SIG-M5 (cell line): ENCODE measurements at places on chromosomes 2 and 18.

DNA sequence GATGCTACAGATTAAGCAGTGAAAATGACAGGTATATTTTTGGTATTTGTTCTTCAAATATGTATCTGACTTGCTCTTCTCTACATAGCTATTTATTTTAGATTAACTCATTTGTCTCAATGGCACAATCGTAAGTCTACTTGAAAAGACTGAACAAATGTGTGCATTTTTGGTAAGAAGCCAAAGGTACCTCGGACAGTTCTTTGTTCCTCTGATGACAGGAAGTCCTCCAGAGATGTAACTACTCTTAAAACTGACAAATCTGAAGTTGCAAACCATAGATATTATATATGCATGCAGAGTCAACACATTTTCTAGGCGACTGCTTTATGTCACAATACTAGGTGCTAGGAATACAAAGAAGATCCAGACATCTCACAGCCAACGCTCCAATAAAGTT is 36.7 kb downstream of the NDUFAF7 start:
- no peak for DNase-seq

- no peak for DNase-seq
Observed at GRCh38 chr2:128580988-128581848, 262.6 kb upstream of the HS6ST1 start.

GRCh38 chr2:226057365-226057764 is 657.9 kb downstream of the NYAP2 start:
- DNase-seq, result no peak

DNA sequence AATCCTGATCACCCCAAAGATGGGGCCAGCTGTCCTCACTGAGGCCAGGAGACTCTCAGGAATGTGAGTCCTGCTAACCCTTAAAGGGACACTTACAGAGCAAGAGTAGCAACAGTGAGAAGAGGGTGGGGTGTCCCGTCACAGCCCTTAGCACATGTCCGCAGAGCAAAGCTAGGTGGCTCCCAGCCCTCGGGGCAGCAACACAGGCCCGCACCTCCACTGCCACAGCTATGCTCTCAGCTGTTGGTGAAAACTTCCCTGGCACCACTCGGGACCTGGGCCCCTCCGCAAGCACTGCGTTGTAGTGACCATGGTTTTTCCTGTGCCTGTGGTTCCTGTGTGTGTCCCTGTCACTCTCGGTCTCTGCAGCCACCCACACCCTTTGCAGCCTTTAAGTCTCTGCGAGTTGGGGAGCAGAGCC is 76.4 kb upstream of the UXS1 start:
- no peak for DNase-seq

GRCh38 chr2:174868878-174869277 is 104.6 kb upstream of the CHRNA1 start:
- no peak for DNase-seq

DNA sequence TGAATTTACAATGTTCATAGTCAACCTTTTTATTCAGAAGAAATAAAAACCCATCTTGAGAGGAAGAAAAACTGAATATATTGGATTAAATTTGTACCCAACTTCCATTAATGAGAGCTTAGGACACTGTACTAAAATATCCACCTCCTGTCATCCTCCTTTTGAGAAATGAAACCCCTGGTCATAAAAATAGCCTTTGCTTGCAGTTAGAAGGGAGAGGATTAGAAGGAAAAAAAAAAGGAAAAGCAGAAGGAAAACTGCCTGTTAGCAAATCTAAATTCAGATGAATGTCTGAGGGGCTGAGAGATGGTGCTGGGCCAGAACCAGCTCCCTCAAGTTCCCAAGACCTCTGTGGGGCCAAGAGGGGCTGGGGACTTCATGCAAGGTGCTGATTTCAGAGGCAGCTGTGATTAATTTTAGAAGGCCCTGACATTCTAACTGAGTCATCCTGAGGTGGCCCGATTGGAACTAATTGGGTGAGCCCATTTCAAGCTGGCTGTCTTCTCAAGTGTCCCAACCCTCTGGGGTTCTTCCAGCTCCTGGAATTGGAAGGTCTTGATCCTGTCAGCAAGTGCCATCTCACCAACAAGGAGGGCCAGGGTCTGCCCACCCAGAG is 38.4 kb upstream of the BIN1 start:
- no peak for DNase-seq

DNA sequence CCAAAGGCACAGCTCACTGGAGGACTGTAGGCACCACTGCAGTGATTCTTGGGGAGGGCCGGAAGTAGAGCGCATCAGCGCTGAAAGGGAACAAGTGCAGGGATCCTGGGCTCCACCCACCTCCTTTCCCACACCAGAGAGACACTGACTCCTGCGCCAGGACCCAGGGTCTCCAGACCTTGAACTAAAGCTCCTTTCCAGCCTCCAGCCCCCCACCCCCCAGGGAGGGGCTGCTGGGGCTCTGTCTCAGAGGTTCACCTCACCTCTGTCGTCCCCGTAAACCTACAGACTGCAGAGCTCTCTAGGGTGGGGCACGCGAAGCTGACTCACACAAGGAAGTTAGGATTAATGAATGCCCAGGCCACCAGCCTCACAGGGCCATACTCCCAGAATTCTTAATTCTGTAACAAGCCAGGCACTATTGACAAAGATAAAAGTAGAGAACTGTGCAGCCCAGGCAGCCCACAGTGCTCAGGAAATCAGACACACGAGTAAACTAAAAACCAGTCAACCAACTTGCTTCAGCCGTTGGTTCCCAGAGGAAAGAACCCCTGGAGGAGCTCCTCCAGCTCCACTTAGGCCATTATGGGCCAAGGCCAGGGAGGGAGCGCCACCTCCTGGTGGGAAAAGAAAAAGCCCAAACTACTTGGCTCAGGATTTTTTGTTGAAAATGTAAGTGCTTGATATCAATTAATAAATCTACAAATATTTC is 45.1 kb upstream of the ACAA2 start:
- DNase-seq, result no peak

- no peak for DNase-seq
Observed at GRCh38 chr2:53646788-53647187, 120.8 kb upstream of the CHAC2 start.

- DNase-seq, result no peak
Observed at GRCh38 chr18:37138456-37138855, 309.5 kb downstream of the KIAA1328 start.

DNA sequence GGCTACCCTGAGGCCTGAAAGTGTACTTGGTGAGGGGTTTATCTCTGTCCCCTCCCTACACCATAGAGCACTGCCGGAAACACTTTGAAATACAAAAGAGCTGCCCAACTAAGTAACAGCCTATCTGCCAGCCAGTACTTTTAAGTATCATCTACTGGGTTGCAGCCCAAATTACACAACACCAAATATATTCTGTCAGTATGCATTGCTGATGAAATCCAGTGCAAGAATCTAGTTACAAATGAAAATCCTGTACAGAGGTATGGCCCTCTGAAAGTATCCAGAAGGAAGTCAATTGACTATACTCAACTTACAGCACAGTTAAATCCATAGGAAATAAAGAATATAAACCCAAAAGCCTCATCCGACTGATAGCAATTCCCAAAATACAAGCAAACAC is 280.8 kb downstream of the CCDC85A start:
- DNase-seq, result no peak

DNA sequence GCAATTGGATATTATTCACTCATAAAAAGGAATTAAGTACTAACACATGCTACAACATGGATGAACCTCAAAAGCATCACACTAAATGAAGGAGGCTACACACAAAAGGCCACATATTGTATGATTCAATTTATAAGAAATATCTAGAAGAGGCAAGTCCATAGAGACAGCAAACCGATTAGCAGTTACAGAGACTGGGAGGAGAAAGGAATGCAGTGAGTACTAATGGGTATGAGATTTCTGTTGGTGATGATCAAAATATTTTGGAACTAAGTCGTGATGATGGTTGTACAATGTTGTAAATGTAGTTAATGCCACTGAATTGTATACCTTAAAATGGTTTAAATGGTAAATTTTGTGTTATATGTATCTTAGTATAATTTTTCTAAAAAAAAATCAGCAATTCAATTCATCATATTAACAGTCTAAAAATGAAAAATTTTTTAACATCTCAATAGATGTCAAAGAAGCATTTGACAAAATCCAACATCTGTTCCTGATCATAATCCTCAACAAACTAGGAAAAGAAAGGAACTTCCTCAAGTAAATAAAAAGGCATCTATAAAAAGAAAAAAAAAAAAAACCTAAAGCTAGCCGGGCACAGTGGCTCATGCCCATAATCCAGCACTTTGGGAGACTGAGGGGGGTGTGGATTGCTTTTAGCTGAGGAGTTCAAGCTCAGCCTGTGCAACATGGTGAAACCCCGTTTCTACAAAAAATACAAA is 98.1 kb downstream of the TGIF1 start:
- DNase-seq, result no peak

GRCh38 chr18:56775701-56776100 is 124.5 kb downstream of the WDR7 start:
- DNase-seq, result no peak

- no peak for DNase-seq
Observed at GRCh38 chr2:203989521-203989920, 53.0 kb downstream of the ICOS start.

DNA sequence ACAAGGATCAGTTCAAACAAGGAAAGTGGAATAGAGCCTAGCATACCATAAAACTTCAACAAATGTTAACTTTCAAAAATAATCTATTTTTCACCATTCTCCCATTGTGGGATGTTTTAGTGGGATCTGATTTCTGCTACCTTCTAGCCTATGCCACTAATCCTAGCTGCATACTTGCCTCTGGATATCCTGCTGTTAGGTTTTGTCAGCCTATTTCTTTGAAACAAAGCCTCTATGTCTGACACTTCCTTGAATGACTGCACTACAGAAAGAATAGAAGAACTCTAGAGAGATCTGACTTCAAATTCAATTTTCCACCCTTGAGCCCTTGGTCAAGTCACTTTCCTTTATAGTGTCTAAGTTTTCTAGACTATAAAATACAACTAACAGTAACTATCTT is 291.5 kb downstream of the PTH2R start:
- no peak for DNase-seq

DNA sequence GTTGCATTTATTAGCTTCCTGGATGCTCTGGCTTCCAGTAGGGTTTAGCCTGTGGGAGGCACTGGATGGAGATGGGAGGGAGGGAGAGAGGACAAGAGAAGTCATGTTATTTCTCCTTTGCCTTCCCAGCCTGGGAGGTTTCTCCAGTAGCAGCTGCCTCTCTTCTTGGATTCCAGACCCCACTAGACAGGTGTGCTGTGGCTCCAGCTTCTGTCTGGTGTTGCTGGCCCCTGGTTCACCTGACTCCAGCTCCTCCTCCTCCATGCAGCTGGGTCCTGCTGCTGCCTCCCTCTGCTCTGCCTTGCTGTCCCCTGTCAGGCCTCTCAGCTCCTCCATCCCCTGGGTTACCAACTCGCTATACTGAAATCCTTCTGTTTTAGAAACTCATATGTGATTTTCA is 188.9 kb upstream of the TNP1 start:
- no peak for DNase-seq

DNA sequence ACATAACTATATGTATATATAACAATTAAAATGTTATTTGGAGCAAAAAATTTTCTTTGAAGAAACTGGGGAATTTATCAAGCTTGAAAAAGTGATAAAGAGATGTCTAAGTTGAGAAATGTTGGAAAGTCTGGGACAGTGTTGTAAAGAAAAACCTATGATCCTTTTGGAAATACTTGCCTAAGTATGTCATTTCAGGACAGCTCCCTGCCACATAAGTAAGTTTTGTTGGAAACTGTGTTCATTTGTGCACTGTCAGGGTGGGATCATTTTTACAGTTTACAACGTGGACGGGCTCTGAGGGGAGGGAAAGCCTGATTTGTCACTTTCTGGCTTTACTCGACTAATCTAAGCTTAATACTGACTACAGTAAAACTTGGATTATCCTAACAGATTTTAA is 10.4 kb upstream of the COL3A1 start:
- DNase-seq, result no peak

DNA sequence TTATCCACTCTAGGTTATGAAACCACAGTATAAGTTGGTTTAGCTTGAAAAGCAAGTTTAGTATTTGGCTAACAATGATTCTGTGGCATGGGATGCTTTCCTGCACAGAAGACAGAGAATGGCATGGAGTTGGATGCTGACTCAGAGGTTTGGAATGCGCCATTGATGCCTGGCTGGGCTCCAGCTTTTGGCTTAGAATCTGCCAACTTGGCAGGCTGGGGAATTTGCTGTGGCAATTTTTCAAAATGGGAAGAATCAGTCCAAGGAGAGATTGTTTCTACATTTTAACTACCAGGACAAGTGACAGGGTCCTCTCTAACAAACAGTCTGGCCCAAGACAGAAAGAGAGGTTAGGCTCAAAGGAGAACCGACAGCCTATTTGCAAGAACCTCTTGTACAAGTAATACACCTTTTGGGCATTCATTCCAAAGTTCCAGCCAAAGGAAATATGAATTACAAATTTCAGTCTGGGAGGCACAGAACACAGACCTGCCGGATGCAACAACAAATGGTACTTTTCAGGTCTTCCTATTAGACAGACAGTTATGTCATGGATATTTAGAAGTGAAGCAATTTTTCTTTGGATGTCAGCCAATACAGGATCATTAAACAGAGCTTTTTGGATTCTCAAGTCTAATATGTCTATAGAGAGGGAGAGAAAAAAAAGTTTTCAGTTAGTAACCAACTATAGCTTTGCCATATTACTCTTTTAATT is 1027.7 kb downstream of the TMEM182 start:
- DNase-seq, result no peak

GRCh38 chr2:115201386-115201785 is 758.9 kb downstream of the DPP10 start:
- no peak for DNase-seq

GRCh38 chr2:163368655-163369054 is 367.2 kb downstream of the FIGN start:
- no peak for DNase-seq

- DNase-seq, result no peak
Observed at GRCh38 chr2:119015845-119016244, 73.9 kb downstream of the MARCO start.

- no peak for DNase-seq
Observed at GRCh38 chr18:7034924-7035323, 82.7 kb downstream of the LAMA1 start.

DNA sequence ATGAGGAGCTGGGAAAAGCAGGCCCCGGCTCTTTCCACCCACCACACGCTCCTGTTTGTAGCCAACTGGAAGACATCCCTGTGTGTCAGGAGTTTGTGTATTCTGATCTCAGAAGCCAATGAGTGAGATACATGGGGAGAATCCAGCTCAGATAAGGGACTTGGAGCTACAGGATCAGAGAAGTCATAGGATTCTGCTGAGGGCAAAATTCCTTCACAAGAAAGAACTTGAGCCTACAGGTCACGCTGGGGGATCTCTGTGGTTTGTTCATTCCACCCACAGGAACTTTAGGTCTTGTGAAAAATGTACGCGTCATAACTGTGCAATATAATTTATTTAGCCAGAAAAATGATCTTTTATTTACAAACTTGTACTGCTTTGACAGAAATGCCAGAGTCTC is 80.1 kb upstream of the SMIM21 start:
- DNase-seq, result no peak

DNA sequence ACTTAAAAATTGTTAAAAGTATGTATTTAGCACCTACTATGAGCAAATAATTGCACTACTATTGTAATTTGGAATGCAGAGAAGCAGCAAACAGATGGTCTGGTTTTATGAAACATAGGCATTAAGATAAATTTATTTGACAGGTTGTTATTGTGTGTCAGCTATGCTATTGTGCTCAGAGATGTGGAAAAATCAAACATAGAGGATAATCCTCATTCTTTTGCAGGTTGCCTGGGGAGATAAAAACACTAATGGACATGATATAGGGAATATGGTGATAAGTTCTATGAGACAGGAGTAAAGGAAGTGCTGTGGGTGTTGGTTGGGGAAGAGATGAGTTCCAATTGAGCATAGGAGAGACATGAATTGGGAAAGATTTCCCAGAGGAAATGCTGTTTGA is 71.3 kb downstream of the PPP1R1C start:
- no peak for DNase-seq
